ENCODE measurements at places on chromosomes 16 and 17.

GRCh38 chr17:50707289-50708049 is at the start of gene ANKRD40:
ANKRD40 (minus strand) TSS chr17:50707914; CDS start chr17:50707654, 260 bp downstream.
- DNase-seq = peak; percentile 98

GRCh38 chr17:17440938-17441675 is 35.7 kb upstream of the MED9 start:
- DNase-seq = no peak

DNA sequence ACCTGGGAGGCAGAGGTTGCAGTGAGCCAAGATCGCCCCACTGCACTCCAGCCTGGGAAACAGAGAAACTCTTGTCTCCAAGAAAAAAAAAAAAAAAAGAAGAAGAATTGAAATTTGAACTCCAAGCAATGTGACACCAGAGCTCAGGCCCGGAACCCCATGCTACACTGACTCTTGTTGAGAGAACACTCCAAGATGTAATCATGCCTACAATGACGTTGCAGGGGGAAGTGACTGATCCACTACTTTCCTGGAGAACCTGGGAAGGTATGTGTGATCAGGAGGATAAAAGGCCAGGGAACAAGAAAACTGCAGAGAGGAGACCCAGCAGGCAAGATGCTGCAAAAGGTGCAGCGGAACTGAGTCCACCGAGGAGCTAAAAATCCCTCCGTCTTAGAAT is 57.9 kb downstream of the ADCY9 start:
- peak; percentile 3 for DNase-seq

GRCh38 chr16:1151424-1152122 is 1.3 kb upstream of the CACNA1H start:
- DNase-seq = no peak

DNA sequence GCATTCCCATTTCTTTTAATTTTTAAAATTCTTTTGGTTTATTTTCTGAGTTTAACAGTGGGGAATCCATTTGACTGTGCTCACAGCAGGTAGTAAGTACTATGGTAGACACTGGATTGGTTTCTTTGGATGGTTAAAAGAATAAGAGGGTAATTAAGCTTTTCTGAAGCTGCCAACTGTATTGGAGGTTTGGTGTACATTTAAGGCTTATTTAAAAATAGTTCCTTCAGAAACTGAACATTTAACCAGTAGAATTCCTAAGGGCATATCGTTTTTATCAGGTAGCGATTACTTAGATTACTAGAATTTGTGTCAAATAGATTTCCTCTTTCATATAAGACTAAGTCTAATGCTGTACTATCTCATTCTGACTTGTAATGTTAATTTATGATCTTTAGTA is 162.4 kb downstream of the PPM1E start:
- no peak for DNase-seq

- no peak for DNase-seq
Measured at GRCh38 chr17:82976982-82977488, 102.4 kb upstream of the METRNL start.

DNA sequence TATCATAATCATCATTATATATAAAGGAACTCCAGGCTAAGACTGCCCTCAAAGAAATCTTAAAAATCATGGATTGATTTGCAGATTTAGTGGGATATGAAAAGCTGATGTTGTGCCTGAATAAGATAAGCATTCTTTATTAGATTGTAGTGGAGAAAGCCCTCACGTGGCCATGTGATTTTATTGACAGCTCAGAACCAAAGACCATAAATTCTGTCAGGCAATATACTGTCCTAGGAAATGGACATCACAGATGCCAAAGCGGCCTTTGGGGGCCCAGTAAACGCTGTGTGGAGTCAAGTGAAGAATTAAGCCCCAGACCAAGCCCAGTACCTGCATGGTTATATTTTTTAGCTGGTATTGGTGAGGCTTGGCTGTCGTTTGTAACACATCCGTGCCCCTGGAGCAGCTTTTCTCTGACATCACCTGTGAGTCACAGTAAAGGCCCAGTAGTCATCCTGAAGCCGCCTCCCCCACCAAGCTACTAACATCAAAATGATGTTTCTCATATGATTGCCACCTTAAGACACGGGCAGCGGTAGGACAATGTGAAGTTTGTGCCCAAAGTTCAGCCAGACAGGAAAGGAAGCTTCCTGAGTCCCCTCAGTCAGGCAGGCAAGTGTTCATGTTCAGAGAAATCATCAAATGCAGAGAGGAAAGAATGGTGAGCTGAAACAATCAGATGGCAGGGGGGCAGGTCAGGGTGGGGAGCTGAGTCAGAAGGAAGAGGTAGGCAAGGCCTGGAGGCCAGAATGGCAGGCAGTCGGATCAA is 209.4 kb downstream of the IRX3 start:
- peak; percentile 80 for DNase-seq

- DNase-seq = no peak
Measured at GRCh38 chr17:55391244-55391757, 30.3 kb downstream of the MMD start.

DNA sequence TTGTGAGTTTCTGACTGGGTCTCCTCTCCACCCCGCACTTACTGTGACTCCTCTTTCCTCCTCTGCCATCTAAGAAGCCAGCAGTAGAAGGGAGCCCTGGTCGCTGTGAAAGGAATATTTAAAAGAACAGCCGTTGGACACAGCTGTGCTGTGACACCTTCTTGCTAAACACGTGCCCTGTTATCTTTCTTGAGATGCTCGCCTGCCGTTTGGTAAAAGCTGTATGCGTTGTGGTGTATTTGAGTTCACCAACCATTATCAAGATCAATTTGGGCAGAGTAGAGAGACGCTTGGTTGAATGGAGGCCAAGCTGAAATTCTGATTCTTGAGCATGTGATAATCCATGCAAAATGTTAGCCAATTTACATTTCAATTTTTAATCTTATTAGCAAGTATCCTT is 3.8 kb downstream of the GID4 start:
- DNase-seq = no peak

GRCh38 chr17:76848670-76849069 is 19.5 kb upstream of the MGAT5B start:
- DNase-seq = no peak

- DNase-seq = no peak
Measured at GRCh38 chr17:21357696-21358656, 18.2 kb upstream of the KCNJ12 start.

DNA sequence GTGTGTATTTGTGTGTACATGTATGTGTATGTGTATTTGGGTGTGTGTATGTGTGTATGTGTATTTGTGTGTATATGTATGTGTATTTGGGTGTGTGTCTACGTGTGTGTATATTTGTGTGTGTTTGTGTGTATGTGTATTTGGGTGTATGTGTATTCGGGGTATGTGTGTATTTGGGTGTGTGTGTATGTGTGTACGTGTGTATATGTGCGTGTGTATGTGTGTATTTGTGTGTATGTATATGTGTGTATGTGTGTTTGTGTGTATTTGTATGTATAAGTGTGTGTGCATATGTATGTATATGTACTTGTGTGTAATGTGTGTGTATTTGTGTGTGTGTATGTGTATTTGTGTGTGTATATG is 62.0 kb downstream of the HAPSTR1 start:
- DNase-seq = no peak

DNA sequence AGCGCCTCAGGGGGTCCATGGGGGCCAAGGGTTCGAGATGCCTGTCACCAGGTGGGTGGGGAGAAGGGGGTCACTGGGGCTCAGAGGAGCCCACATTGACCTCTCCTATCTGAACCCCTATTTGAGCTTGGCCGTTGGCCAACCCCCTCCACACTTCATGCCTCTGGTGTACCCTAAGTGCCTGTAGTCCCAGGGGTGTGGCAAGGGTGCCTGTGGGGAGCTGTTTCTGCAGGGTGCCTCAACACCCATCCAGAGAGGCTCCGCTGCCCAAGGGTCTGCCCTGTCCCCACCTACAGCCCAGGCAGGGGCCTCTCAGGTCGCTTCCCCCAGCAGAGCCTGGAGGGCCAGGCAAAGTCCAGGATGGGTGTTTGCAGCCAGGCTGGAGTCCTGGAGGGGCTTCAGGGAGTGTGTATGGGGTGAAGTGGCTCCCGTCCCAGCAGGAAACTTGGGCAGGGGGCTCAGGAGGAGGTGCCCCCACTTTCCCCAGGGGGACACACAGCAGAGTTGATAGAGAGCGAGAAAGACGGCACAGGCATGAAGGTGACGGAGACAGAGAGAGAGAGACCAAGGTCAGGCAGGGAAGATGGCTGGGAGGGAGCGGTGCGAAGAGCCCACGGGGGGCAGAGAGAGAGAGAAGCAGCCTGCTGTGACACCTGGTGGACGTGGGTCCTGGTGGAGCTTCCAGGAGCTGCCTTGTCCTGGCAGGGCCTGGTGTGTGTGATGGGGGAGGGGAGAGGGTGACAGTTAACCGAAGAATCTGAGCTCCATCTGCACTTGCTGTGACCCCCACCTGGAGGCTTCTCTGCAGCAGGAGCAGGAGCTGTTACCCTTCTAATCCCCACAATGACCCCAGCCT is at the start of gene SEPTIN12:
SEPTIN12 (minus strand) TSS at position 719 of the 856 bp plus-strand sequence; CDS start at position 19, 700 bp downstream.
- DNase-seq = no peak

DNA sequence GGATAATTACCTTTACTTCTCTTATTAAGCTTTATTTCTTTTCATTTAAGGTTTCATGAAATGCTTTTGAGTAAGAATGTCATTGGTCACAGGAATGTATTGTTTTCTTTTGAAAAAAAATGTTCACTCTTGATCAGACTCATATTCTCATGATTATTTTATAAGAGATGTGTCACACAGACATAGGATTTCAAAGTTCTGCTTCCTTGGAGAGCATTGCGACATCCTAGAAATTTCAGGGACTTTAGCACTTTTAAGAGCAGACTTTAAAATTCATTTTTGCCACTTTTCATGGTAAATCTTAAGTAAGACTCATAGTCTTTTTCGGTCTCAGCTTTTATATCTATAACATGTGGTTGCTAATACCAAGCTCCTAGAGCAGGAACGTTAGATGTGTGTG is 314.7 kb downstream of the CDH8 start:
- DNase-seq = peak; percentile 3

DNA sequence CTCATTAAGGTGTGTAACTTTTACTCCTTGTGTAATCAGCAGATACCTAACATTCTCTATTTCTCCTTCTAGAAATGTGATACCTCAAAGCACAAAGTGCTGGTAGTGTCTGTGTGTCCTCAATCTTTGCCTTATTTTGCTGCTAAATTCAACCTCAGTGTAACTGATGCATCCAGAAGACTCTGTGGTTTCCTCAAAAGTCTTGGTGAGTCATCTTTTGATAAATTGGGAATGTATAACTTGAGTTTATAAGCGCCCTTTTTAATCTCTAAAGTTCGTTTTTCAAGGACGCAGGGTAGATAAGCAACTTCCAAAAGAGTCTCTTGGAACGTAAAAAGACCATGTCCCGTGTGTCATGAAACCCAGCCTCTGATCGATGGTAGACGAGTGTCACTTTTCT is 10.2 kb downstream of the NARF start:
- DNase-seq = no peak

DNA sequence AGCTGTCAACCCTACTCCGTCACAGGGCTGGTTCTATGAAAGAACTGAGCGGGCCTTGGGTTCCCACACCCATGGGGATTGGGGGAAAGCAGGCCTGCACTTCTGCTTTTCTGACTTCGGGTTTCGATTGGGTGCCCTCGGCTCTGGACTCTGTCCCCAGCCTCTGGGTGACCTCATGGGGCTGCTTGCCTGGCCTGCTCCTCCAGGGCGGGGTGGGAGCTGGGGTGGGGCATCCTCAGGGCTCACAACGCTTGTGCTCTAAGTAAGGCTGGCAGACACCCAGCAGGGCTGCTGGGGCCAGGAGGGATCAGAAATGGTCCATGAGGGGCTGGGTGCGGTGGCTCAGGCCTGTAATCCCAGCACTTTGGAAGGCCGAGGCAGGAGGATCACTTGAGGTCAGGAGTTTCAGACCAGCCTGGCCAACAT is 19.2 kb downstream of the ARHGAP27 start:
- DNase-seq = no peak

DNA sequence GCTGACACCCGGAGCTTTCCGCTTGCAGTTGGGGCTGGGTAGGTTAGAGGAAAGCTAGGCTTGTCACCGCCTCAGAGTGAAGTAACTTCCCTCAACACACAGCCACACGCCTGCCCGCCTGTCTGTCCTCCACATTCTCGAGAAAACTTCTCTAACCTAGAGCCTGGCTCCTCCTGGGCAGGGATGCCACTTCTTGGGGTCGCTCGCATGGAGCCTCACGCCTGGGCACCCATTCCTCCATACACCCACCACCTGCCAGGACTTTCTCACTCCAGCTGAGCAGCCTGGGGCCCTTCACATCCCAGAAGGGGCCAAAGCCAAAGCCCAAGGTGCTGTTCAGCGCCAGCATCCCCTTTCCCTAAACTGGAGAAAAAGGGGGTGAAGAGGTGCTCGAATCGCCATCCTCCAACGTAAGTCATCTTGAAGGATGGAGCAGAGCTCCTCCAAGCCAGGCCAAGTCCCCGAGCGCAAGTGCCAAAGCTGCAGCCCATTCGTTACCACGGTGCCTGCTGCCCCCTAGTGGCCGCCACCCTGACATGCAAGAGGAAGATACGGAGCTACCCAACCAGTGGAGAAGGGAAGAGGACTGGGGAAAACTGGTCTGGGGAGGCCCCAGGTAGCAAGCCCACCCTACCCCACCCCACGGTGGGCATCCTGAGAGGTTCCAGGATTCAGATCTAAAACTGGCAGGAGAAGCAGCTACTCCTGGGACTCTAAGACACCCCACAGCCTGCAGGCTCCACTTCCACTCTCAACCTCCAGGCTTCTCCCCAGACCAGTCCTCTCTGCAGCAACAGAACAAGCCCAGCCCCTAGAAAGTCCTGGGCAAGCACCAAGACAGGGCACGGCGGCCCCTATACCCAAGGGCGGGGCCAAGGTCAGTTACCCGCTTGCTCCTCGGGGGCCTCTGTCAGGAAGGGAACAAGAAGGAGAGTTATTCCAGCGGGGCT is 63.1 kb downstream of the MYO18A start:
- DNase-seq = peak; percentile 49

DNA sequence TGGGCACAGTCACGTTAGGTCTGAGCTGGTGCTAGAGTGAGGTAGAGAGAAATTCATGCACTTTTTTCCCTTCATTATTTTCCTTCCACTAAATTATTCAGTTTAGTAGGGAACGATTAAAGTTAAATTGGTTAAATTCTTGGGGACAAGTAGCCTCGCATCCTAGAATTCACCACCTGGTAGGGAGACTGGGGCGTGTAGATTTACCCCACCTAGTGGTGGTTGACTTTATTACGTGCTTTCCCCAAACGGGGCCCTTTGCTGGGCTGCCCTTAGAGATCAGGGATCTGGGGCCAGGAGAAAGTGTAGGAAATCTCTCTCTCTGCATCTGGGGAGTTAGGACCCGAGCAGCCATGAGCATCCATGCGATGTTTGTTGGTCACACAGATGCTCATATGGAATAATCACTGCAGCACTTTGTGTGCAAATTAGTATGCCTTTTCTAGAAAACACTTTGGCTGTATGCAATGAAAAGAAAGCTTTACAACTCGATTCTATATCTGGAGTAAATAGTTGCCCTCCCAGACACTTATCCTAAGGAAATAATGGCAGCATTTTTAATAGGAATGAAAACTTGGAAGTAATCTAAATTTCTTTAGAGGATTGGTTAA is 107.0 kb downstream of the PLCG2 start:
- peak; percentile 64 for DNase-seq

- DNase-seq = no peak
Measured at GRCh38 chr17:48565925-48566710, 12.0 kb downstream of the HOXB4 start.

GRCh38 chr17:38743556-38744171 is 4.5 kb downstream of the PCGF2 start:
- no peak for DNase-seq

GRCh38 chr16:17305694-17306093 is 165.1 kb downstream of the XYLT1 start:
- DNase-seq = no peak

Measured in PC-3 (cell line).